Effector memory CD8-positive, alpha-beta T cell (primary cell): ENCODE measurements at places on chromosomes 7 and 10.
A peak's percentile ranks its signal among the peaks of the same experiment; 100 is the strongest.

DNA sequence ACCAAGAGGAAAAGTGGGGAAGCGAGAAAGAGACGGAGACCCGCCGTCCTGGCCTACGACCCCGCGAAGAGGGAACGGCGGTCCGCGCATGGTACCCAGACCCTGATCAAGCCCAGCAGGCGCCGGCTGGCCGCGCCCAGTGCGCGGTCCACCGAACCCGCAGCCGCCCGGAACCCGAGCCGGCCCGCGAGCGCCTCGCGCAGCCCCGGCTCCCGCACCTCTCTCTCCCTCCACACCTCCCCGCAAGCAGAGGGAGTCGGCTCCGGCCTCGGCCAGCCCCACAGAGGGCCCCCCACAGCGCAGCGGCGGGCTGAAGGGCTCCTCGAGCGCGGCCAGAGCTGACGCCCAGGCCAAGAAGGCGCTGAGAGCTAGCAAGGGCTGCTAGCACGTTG is 164.7 kb downstream of the AGMO start:
- no peak for DNase-seq

- DNase-seq, result no peak
Measured at GRCh38 chr10:92758594-92758993, 68.8 kb downstream of the HHEX start.

- no peak for DNase-seq
Measured at GRCh38 chr7:149202831-149203231, 7.5 kb downstream of the ZNF282 start.

- no peak for DNase-seq
Measured at GRCh38 chr10:101807158-101807557, 11.1 kb downstream of the OGA start.

DNA sequence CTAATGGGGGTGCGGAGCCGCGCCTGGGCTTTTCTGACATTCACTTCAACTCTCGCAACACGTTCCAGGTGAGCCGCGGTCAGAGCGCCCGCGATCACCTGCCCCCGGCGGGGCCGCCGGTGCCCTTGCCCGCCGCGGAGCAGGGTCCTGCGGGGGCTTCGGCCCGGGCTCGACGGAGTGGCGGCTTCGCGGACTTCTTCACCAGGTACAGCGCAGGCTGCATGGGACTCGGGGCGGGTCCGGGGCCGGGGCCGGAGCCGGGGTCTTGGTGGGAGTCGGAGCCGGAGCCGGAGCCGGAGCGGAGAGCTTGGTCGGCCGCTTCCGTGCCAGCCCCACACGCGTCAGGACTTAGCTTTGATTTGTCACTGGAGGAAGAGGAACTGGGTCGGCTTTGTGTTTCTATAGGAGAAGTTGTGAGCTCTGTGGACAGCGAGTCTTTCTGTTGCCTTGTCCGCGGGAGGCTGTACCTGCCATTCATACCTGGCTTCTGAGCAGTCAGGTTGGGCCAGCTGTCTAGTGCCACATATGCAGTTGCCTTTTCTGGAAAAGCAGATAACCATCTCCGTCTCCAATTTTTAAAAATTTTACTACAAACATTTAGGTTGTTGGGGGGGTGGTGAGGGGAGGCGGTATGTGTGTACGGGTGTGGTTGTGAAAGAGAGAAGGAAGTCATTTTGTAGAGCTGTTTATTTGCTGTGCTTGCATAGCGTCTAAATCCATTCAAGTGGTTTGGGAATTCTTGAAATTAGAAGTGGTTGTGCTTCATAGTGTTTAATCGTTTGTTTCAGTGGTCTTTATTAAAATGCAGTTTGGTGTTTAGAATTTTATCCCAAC is 1.3 kb downstream of the TBC1D12 start:
- no peak for DNase-seq

GRCh38 chr7:69693042-69693441 is 94.8 kb downstream of the AUTS2 start:
- DNase-seq, result no peak

GRCh38 chr7:69845721-69846495 is 247.6 kb downstream of the AUTS2 start:
- DNase-seq, result no peak

GRCh38 chr10:133616371-133617130 is 10.0 kb downstream of the FRG2B start:
- no peak for DNase-seq

- DNase-seq, result no peak
Measured at GRCh38 chr10:45660876-45661411, 11.6 kb downstream of the ZFAND4 start.

DNA sequence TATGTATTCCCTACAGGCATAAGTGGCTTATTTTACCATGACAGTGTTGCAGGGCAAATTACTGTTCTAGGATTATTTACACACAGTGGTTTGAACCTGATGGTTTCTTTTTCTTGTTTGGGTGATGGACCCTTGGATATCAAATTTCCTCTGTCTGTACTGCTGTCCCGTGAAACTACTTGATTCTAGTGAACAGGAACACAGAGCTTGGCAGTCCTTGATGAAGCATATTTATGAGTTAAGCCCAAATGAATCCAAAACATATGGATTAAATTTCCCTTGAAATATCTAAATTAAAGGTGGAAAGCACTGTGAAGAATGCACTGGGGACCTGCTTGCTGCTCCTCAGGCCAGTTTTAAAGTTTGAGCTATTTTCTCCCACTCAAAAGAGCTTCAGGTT is 635.3 kb downstream of the INHBA start:
- DNase-seq, result no peak

- peak; percentile 16 for DNase-seq
Measured at GRCh38 chr10:44386546-44387052, 1.7 kb upstream of the CXCL12 start.

- no peak for DNase-seq
Measured at GRCh38 chr7:44348300-44348699, 22.9 kb upstream of the CAMK2B start.

- DNase-seq, result no peak
Measured at GRCh38 chr7:40489844-40490602, 355.2 kb downstream of the SUGCT start.

DNA sequence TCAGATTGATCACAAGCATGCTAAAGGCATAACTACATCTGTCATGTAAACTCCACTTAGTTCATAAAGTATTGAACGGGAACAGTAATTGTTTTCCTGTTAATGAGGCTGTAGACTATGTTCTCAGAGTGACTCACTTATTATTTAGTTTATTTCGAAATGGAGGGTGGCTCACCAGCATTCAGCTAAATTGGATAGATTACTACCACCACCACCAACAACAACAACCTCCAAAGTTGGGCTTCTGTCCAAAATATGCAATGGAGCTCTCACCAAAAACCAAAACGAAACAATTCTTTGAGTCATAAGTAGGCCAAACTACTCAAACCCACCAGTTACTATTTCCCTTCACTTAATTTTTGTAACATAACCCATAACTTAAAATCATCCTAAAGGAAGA is 127.9 kb upstream of the NRBF2 start:
- no peak for DNase-seq

DNA sequence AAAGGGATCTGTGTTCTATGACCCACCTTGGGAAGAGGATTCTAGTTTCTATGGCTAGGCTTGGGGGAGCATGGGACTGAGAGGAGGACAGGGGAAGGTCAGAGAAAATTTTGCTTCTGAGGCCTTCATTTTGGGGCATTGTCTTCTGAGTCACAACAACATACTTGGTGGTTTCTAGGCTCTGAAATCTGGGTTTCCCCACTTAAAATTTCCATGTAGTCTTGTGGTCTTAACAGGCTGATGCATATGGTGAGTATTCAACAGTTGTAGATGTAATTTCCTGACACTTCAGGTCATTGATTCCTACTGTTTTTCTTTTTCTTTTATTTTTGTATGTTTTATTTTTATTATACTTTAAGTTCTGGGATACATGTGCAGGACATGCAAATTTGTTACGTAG is 88.5 kb downstream of the ANKRD7 start:
- DNase-seq, result no peak

DNA sequence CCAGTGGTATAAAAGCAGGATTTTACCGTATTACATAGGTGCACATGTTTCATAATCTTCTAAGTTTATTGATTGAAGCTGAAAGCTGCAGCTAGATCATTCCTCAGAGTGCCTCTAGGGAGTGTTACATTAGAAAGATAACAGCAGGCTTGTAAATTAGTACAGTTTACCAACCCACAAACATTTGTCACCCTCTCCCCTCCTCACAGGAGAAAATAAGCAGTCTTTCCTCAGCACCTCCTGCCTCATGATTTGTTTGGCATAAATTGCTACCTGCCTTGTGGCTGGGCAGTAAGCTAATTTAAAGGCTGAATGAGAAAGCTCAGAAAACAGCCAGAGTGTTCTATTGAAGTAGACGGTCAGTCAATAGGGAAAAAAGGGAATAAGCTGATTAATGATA is 74.2 kb downstream of the NXPH1 start:
- DNase-seq, result no peak

- DNase-seq, result no peak
Measured at GRCh38 chr7:91050677-91051076, 213.6 kb upstream of the FZD1 start.

GRCh38 chr10:131574363-131574706 is 262.8 kb upstream of the TCERG1L start:
- no peak for DNase-seq

- DNase-seq, result no peak
Measured at GRCh38 chr10:127429601-127430312, 119.4 kb upstream of the NPS start.

GRCh38 chr10:90089719-90090118 is 388.3 kb downstream of the KIF20B start:
- DNase-seq, result no peak

GRCh38 chr10:122164023-122164601 is 107.0 kb upstream of the BTBD16 start:
- DNase-seq, result no peak

DNA sequence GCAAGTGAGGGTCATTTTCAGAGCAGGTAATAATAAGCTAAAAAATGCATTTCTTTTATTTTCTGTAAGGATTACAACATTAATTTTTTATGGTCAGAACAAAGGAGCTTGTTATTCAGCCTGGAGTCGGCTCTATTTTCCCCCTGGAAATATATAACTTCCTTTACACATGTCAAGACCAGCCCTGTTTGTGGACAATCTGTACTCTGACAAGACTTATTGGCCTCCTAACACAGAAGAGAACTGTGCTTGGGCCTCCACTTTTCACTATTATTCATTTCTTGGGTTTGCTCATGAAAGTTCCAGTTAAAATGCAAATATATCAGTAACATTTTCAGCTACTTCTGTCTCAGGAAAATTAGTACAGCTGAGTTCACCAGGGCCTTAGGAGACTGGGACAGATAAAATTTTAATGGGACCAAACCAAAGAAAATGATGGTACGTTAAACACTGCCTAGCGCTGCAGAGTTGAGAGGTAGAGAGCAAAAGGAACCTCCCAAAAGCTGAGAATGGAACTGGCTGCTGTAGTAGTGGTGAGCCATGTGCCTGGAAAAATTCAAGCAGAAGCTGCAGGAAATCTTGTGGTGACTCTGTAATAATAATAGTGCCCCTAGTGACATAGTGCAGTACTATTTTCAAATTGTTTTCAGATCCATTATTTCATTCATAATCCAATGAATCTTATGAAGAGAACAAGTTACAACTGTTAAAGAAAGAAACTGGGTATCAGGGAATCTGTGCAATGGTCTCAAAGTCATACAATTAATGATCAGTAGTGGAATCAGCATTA is 227.2 kb upstream of the KIAA1217 start:
- no peak for DNase-seq

GRCh38 chr10:62352356-62352970 is 21.7 kb upstream of the ZNF365 start:
- no peak for DNase-seq

DNA sequence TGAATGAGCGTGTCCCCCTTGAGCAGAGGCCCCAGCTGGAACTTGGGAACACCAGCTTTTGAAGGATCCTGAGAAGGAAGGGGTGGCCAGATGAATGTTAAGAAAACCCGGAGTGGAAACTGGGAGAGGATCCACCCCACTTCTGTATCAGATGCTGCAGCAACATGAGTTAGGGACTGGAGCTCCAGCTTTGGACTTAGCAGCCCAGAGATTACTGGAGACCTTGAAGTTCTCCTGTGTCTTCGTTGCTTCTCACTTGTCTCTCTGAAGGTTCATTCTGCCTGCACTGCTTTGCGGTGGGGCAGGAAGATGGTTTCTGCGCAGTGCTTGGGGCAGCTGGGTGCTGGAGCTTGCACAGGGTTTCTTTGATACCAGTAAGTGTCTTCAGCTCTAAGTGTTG is 9.3 kb downstream of the TMEM248 start:
- DNase-seq, result no peak

GRCh38 chr10:75475460-75476182 is 44.2 kb downstream of the LRMDA start:
- DNase-seq, result no peak

GRCh38 chr7:116354546-116355423 is 144.4 kb downstream of the TES start:
- no peak for DNase-seq

GRCh38 chr10:22676435-22676834 is 37.9 kb downstream of the PIP4K2A start:
- DNase-seq, result no peak

GRCh38 chr7:125833839-125834238 is 904.2 kb upstream of the POT1 start:
- no peak for DNase-seq

- DNase-seq, result no peak
Measured at GRCh38 chr7:137243741-137244140, 99.8 kb downstream of the PTN start.

GRCh38 chr10:132329565-132330485 is 2.2 kb upstream of the LRRC27 start:
- no peak for DNase-seq

GRCh38 chr7:108716783-108717182 is 147.1 kb downstream of the DNAJB9 start:
- no peak for DNase-seq

DNA sequence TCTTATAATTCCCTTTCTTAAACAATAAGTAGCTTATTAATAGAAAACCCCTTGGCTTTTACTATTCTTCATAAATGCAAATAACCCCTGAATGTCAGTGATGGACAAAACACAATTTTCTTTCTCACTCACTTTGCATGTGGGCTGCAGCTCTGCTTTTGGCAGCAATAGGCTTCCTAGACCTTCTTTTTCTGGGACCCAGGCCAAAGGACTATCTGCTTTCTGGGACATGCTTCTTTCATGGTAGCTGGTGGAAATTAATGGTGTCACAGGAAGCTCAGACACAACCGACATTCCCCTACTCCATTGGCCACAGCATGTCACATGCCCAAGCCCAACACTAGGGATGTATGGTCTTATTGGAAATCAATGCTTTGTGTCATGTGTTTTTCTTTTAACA is 134.3 kb upstream of the MDFIC start:
- DNase-seq, result no peak

- DNase-seq, result no peak
Measured at GRCh38 chr10:97047788-97048187, 138.0 kb downstream of the SLIT1 start.

- peak; percentile 36 for DNase-seq
Measured at GRCh38 chr10:86536294-86536861, 14.8 kb upstream of the WAPL start.

- no peak for DNase-seq
Measured at GRCh38 chr7:94160719-94161435, 156.7 kb upstream of the BET1 start.

DNA sequence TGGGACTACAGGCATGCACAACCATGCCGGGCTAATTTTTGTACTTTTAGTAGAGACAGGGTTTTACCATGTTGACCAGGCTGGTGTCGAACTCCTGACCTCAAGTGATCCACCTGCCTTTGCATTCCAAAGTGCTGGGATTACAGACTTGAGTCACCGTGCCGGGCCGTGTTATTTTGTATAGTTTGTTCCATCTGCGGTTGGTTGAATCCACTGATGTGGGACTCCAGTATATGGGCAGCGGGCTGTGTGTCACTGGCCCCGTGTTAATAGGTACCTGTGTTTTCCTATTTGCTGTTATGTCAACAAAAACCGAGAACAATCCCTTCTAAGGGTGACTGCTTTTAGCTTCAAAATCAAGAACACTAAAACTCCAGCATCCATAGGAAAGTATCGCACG is 297.6 kb upstream of the PITRM1 start:
- no peak for DNase-seq

- no peak for DNase-seq
Measured at GRCh38 chr7:132919771-132920170, 162.1 kb downstream of the CHCHD3 start.
